NCI-H187 (cell line): ENCODE measurements at places on chromosomes 13 and 19.

DNA sequence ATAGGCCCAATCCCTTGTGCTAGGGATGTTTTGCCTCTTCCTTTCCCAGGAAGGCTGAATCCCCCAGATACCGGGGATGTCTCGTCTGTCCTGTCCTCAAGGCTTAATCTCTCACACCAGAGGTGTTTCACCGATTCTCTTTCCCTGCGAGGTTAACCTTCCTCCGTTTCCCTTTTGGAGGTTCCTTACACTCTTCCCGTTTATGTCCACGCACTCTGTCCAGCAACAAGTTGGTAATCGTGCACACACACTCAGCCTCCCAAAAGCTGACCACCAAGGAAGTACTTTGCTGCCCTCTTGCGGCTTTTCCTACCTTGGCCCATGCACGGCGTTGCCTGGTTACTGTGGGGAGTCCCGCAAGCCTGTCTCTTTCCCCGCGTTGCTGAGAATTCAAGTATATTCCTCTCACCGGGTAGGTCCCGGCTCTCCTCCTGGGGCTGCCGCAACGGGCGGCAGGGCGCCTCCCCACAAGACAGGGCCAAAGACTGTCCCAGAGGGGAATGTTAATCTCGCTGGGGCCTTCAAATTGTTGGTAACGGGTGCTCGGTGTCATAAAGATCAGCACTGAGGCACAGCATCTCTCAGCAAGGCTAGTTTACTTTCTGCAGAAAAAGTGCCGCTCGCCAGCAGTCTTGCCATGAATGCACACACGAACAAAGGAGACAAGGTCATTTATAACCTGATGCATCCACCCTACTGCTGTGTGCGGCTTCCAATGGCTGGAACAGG, 36.7 kb upstream of the CD177 start:
- no peak for DNase-seq

- DNase-seq = no peak
Measured at GRCh38 chr13:21333186-21333585, 125.9 kb downstream of the ZDHHC20 start.

- DNase-seq = no peak
Measured at GRCh38 chr19:16542910-16543472, 754 bp upstream of the CHERP start.

DNA sequence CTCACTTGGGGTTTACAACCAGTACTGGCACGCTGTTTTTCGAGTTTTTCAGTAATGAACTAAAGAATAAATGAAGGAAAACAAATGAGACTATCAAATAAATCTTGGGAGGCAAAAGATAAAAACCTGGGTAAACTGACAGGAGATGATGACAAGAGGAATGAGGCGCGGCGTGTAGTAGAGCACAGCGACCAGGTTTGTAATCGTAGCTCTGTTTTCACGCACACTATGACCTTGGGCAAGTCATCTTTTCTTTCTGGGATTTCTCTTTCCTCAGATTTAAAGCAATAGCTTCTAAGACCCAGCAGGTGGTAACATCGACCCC, 419 bp downstream of the MRPS31 start:
- no peak for DNase-seq

DNA sequence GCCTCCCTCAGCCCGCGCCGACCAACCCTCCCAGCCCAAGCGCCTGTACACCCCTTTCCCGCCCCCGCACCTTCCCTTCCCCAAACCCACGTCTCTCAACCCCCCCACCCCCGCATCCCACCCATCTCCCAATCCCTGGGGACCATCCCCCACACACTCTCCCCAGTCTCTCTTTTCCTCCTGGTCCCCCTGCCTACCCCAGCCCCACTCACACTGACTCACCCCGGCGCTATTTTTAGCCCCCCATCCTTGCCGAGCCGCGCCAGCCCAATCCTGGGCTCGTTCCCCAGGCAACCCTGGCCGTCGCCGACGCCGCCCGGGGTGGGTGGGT, 11.7 kb downstream of the CIC start:
- no peak for DNase-seq

- DNase-seq = no peak
Measured at GRCh38 chr13:59733744-59734143, 430.0 kb downstream of the DIAPH3 start.

GRCh38 chr19:47430041-47430802, 10.9 kb upstream of the MEIS3 start:
- DNase-seq = no peak

DNA sequence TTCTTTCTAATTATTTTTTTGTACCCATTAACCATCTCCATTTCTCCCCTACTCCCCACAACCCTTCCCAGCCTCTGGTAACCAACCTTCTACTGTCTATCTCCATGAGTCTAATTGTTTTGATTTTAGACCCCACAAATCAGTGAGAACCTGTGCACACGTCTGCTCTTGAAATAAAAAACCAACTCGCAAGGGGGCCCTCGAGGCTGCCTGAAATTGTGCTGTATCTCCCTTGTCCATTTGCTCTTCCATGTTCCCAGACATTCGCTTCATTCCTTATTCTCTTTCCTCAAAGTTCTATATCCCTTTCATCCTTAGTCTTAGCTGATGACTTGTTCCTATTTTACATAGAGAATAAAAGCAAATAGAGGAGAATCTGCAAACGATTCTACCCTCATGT, 95.0 kb downstream of the GPC5 start:
- DNase-seq = no peak

GRCh38 chr13:24910502-24911132, 146.6 kb downstream of the RNF17 start:
- no peak for DNase-seq

DNA sequence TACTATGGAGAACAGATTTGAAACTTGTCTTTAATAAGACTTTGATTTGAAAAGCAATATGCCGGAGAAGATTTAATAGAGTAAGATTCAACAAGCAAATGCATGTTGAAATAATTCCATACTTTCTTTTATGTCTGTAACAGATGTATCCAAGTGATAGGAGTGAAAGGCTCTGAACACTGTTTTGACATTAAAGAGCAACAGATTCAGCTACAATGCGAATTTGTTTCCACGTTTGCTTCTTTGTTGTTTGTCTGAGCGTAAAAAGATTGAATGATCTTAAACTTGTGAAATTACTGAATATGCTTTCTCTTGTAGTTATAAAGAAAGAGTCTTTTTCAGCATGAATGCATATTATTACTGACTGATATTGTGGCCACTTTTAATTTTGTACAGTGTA, 2612.9 kb downstream of the PCDH9 start:
- no peak for DNase-seq

DNA sequence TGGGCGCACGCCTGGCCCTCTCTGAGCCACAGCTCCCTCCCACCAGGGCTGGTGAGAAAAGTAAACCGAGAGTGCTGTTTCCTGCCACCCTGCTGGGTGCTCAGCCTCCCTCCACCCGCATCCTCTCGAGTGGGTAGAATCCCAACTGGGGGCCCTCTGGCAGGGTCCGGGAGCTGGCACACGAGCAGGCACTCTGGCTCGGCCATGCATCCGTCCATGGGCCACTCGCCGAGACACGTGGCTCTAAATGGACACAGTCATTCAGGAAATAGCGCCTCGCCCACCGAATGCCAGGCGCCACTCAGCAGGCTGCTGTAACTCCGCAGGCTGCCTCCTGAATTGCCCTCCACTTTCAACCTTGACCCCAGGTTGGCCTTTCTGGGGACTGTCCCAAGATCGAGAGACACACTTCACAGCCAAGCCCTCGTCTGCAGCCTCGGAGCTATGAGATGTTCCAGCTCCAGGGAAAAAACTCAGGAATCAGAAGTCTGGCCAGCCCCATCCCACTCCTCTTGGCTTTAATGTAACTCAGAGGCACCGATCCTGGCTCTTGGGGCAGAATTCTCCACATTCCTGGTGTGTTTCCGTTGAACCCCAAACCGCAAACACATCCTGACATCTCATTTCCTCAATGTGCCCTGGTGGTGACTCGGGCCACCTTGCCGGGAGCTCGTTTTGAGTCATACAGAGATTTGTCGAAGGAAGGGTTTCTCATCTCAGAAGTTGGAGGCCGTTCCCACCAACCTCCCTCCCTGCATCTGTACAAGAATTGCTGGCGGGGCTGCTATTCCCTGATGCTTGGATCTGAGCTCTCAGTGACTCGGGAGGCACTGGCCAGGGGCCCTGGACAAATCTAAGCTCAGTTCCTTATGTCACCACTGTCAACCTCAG, 14.1 kb downstream of the KLF2 start:
- no peak for DNase-seq

DNA sequence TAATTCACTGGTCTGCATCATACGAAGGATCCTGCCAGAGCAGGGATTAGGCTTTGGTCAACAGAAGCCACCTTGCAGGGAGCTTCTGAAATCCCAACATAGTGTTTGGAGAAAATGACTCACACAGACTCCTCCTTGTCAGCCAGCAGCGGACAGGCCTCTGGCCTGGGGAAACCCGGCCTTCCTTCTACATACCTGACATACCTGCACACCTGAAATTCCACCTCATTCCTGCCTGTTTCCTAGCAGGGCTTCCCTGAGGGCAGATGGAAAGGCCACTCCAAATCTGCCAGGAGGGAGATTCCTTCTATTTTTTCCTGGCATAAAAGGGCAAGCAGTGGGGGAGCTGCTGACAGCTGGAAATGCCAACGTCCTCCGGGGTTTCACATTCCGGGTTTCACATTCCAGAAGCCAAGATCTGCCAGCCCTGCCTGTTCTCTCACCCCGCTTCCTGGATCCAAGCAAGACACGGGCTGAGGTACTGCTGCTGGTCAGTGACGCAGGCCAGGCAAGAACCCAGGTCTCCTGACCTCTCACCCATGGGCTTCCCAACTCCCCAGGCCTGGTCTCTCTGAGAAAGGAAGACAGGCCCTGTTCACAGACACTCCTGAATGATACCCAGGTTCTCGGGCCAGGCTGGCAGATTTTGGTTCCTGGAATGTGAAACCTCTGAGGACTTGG, 18.2 kb upstream of the IGFL1 start:
- DNase-seq = no peak

DNA sequence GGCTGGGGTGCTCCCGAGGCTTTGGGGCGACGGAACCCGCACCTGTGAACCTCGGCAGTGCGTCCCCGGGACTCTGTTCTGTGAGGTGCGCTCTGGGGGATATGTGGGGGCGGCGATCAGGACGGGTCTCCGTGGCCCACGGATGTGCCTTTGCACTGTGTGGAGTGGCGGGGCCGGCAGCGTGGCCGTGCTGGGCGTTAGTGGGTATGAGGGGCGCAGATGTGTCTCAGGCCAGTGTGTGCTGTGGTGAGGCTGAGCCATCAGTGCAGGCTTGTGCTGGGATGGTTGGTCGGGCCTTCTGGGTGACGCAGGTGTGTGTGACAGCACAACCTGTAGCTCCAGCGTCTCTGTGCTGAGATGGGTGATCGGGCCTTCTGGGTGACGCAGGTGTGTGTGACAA, 16.9 kb downstream of the ZNF331 start:
- DNase-seq = no peak

GRCh38 chr13:35954207-35954560, 177.0 kb downstream of the DCLK1 start:
- no peak for DNase-seq

- no peak for DNase-seq
Measured at GRCh38 chr19:32233885-32234284, 111.5 kb upstream of the ZNF507 start.

DNA sequence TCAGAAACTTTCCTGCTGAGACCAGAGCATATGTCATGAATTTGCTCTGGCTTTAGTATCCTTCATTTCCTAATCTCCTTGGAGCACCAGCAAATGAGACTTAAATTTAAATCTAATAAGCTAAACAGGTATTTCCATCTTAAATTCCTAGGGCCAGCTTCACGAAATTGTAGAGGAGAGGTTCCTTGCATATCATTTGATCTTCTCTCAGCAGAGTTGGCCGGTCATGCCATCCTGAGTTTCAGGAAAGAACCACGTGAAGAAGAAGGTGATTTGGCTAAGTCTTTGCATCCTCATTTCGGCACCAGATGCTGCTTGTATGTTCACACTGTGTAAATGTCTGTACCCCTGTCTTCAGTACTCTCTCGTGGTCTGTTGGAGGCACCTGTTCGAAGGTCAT, 370.4 kb upstream of the NBEA start:
- DNase-seq = no peak

- DNase-seq = no peak
Measured at GRCh38 chr13:106296723-106297122, 238.7 kb downstream of the EFNB2 start.

DNA sequence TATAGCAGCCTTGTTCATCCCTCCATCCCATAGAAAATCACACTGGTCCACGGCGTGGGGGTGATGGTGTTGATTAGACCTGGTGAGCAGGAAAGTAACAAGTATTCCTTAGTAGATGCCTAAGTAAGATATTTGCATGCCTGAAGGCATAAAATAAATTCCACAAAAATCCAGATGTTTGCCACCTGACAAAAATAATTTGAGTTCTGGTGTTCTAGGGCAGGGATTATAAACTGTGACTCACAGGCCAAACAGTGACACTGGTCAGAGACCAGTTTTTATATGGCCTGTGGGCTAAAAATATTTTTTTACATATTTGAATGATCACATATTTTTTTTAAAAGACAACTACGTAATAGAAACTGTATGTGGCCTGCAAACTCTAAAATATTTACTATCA, 310.7 kb downstream of the RFC3 start:
- no peak for DNase-seq

DNA sequence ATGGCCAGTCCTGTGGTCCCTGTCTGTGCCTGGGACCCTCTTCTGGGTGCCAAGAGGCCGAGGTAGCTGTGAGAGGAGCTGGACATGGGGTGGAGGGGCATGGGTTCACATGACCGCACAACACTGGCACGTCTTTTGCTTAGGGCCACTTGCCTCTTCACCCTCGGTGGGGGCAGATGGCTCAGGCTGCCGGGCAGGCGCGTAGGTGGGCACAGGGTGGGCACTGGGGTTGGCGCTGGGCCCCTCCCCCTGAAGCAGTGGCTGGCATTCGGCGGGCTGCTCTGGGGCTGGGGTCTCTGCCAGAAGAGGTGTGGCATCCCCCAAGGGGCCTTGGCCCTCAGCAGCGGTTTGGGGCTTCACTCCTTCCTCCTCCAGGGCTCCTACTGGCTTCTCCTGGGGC, 8.4 kb downstream of the PALM3 start:
- no peak for DNase-seq
